GM12878 (cell line): ENCODE measurements at places on chromosomes 4 and X. TPM values are rescaled to one million over a fixed set of nuclear protein-coding genes. Genes with fewer than 3 reads are reported as not detected.

Gene CSTF2
- total RNA-seq = 31.9 and 35.2 TPM in 2 replicates

Gene UVSSA
- 14.2 and 16.8 TPM in 2 replicates for total RNA-seq

Gene DDX53
- total RNA-seq = not detected in 2 replicates

Gene RBMXL3
- total RNA-seq = not detected in 2 replicates

Gene POLN
- total RNA-seq = 0.95 and 1.7 TPM in 2 replicates

GRCh38 chr4:39004758-39005157 lies 27.5 kb downstream of the TMEM156 start:
- H3K4me1 ChIP-seq = no peaks in the 10 kb centered on the region
- no peak overlapping the region for H3K4me3 ChIP-seq
- H3K27me3 ChIP-seq = no peaks in the 10 kb centered on the region
- peaks cover 4% of the 10 kb centered on the region; the same call in 1 of the 2 replicates for H3K36me3 ChIP-seq

- no peak overlapping the region for H3K4me3 ChIP-seq
- peaks cover 11% of the 10 kb centered on the region for H3K4me1 ChIP-seq
- H3K27ac ChIP-seq = no peak overlapping the region
Observed at GRCh38 chr4:6689506-6689960, 4.1 kb upstream of the S100P start.

GRCh38 chr4:59772641-59773139 lies 1427.4 kb upstream of the ADGRL3 start:
- DNase-seq = no peak
- no peak overlapping the region for H3K27ac ChIP-seq
- H3K27me3 ChIP-seq = no peaks in the 10 kb centered on the region

- no peaks in the 10 kb centered on the region for H3K36me3 ChIP-seq
- H3K4me3 ChIP-seq = no peak overlapping the region
- no peaks in the 10 kb centered on the region for H3K27me3 ChIP-seq
Observed at GRCh38 chr4:167383291-167383690, 149.0 kb upstream of the SPOCK3 start.
